ENCODE measurements at places on chromosomes 4 and X. TPM values are rescaled to one million over a fixed set of nuclear protein-coding genes. Genes with fewer than 3 reads are reported as not detected.

The MAGEA1 gene
- not detected for total RNA-seq

The NPY5R gene
- 0.10 TPM for total RNA-seq

The CSN2 gene
- total RNA-seq, result not detected

The CTAG2 gene
- total RNA-seq, result not detected

The PABPC1L2A gene
- total RNA-seq, result not detected
